ENCODE measurements at places on chromosomes 6 and 20. TPM values are rescaled to one million over a fixed set of nuclear protein-coding genes. Genes with fewer than 3 reads are reported as not detected.

GJA10 gene
- not detected for total RNA-seq

ZSWIM1 gene
- total RNA-seq, result 4.9 TPM

RSPH9 gene
- 0.16 TPM for total RNA-seq

MAS1 gene
- total RNA-seq, result not detected

POM121L2 gene
- total RNA-seq, result not detected
